ENCODE measurements at places on chromosomes 16 and 17.

DNA sequence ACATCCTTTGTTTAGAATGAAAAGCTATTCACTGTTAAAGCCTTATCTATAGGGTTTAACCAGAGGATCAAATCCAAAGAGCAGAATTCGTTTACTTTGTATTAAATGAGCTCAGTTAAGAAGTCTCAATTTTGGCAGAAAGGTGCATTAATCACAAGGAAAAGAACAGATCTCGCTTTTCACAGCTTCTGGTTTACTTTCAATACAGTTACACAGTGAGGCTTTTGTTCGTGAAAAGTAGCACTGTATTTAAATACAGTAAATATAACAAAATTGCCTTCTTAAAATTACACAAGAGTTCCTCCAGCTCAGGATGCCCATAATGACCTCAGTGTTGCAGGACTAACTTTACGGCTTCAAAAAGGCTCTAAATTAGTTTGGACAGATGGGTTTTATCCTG is 669.1 kb upstream of the SALL1 start:
- no peak for DNase-seq

- no peak for DNase-seq
Measured at GRCh38 chr17:30519707-30520106, 42.5 kb downstream of the GOSR1 start.

DNA sequence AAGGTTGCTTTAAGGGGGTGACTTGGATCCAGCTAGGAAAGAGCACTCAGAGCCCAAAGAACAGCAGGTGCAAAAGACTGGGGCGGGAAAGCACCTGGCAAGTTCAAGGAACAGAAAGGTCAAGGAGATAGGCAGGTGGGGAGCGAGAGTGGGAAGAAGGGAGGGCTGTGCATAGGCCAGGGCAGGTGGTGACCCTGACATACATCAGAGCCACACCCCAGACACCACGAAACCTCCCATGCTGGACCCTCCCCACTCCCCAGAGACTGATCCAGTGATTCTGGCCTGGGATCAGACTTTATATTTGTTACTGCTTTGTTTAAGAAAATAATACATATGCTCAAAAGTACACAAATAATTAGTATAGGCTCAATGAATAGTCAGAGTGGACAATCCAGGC is 48.5 kb upstream of the RBFOX3 start:
- peak; percentile 21 for DNase-seq

- DNase-seq, result no peak
Measured at GRCh38 chr16:85695196-85696128, 6.7 kb upstream of the GINS2 start.

DNA sequence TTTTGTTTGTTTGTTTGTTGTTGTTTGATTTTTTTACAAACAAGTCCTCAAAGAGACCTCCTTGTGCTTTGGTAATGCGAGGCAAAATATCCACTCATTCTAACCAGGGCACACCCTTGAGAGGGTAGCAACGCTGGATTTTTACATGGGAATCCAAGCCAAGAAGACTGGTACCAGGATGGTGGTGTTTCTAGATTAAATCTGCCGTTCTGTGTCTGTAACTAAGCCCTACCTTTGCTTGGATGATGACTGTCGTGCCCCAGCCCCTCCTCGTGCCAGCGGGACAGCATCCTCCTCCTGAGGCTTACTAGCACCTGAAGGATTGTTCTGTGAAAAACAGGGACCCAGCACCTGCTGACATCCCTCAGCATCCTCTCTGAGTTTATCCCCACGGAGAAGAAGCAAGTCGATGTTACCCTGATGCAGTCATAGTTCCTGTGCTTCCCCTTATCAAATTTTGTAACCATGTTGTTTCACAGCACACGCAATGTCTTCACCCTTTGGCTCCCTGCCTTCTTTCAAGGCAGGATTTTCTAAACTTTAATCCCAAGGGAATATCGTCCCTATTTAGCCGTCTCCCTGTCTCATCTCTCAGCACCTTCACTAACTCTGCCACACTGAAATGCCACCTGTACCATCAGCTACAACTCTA is 5.1 kb upstream of the HSBP1 start:
- no peak for DNase-seq

- no peak for DNase-seq
Measured at GRCh38 chr17:63262751-63263476, 183.2 kb downstream of the CYB561 start.

- DNase-seq, result peak; percentile 46
Measured at GRCh38 chr17:16027708-16028584, 28.3 kb downstream of the TTC19 start.

DNA sequence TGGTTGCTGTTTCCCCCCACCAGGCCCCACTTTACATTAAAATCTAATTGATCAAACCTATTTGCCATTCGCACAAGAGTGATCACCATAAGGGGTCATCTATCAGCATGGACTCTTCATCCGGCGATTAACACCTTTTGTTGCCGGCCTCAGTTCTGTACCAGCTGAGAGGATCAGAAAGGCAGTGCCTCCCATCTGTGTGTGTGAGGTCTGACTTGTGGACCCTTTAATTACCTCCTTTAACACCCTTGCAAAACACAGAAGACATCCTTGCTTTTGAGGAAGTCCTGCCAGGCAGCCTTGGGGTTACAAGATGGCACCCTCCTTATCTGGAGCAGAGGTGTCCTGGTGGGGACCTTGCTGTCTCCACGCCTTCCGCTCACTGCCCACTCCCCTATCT is 77.2 kb upstream of the IRX3 start:
- DNase-seq, result no peak

DNA sequence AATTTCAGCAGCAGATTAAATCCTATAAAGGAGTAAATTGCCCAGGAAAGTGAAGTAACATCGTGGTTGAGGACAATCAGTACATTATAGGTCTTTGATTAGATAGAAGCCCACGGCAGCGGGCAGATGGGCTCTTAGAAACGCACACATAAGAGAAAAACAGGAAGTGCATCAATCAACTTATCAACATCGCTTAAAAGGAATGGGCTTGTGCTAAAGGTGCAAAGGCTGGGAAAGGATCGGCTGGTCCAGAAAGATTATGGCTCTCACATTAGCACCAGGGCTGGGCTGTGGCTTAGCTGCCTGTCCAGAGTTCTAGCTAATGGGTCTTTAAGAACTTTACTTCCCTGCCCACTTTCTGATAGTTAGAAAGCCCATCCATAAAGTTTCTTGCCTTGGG is 292.0 kb upstream of the TNRC6C start:
- DNase-seq, result no peak

- no peak for DNase-seq
Measured at GRCh38 chr16:49929626-49930025, 73.7 kb upstream of the ZNF423 start.

DNA sequence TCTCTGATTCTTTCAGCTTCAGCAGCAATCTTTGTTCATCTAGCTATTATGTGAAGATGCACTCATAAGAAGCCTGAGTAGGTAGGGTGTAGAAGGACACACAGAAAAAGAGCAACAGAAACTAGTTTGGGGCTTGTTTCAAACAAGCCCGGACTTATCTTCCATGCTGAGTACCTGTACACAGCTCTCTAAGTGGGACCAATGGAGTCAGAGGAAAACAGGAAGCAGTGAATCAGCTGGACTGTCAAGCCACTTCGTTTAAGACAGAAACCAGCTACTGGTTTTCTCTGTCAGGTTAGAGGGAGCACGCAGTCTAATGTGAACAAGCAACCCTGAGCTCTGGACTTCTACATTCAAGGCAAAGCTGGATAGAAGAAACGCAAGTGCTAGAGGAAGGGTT is 16.0 kb downstream of the MAP2K6 start:
- DNase-seq, result no peak

GRCh38 chr16:2717383-2718263 is 2.4 kb downstream of the PRSS27 start:
- DNase-seq, result no peak

DNA sequence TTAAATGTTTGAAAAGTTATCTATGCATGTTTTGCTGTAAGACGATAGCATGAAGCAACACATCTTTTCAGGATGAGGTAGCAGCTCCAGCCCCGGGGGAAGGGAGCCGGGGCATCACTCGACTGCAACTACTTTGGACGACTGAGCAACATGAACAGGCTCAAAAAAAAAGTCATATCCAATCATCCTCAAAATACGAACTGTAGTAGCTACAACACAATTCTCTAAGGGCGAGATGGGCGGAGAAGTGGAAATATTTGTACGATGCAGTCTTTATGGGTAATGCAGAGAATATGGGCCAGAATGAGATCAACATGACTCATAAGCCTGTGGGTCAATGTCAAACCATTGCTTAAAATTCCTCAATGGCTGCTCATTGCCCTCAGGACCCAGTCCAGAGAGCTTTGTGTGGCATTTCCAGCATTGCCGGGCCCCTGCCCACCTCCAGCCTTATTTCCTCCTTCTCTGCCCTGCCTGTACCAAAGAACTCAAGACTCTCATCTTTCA is 17.7 kb upstream of the SMURF2 start:
- DNase-seq, result no peak

DNA sequence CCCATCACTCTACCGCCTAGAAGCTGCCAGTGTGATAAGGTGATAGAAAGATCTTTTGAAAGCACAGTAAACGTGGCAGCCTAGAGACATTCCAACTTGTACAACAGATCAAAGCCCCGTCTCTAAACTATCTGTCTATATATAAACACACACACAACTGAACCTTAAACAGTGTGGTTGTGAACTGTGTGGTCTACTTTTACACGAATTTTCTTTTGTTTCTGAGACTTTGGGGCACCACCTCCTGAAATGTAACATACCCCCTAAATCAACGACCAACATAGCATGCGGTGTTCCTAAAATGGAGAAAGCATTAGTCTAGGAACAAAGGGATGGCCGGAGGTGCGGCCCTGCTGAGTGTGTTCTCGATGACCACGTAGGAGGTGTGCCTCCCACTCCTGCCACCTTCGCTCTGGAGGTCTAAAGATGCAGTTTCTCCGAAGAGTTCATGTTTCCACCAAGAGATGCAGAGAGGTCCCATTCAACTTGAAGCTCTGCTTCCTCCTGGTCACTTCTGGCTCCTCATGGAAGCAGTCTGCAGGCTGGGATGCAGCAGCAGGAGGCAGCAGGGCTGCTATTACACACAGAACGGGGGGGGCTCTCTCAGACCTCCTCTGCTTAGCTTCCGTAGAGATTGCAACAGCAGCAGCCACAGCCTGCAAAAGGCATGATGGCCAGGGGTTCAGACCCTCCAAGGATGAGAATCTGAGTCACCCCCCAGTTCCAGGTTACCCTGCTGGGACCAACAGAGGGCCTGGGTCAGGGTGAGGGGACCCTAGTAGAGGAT is 22.6 kb upstream of the USP10 start:
- no peak for DNase-seq

GRCh38 chr16:29146266-29146665 is 161.4 kb downstream of the LAT start:
- DNase-seq, result no peak

- DNase-seq, result no peak
Measured at GRCh38 chr16:88570691-88571092, 489 bp downstream of the ZC3H18 start.

DNA sequence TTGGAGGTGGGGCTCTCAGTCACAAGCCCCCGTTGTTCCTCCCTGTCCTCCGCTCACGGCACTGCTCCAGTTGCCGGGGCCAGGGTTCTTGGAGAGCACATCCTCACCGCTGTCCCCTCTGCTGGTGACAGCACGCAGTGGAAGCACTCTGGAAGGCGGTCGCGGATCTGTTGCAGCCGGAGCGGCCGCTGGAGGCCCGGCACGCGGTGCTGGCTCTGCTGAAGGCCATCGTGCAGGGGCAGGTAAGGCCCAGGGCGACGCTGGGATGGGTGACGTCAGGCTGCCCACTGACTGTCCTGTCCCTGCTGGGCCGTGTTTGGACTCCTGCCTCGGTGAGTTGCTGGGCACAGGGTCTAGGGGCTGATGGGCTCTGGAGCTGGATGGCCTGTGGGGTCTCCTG is 5.4 kb downstream of the TSC2 start:
- no peak for DNase-seq

DNA sequence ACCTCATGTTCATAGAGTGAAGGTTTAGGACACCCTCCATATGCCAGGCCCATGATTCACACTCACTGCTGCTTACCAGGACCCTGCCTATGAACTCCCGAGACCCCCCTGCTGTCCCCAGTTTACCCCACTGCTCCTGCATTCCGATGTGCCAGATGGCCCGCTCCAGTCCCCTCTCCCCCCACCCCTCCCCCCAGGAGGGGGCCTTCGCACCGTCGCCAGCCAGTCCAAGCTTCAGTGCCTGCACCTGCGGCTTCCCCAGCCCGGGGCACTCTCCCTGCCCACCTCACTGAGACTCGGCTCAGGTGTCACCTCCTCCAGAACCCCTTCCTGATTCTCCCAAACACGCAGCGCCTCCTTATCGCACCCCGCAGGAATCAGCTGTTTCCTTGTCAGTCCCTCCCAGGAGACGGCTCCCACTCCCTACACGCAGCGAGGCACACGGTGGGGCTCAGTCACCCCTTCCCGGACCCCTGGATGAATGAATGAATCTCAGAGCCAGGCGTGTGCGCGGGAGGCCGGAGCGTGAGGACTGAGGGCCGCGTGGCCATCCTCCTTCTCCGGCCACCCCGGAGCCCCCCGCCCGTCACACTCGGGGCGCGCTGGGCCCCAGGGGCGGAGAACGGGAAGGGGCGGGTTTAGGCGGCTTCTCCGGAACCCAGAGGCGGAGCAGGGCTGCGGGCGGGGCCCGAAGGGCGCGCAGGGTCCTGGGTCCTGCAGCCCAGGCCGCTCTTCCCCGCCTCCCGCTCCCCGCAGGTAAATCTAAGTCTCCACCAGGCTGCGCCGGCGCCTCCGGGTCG is 1.6 kb downstream of the MYO1C start:
- peak; percentile 87 for DNase-seq

DNA sequence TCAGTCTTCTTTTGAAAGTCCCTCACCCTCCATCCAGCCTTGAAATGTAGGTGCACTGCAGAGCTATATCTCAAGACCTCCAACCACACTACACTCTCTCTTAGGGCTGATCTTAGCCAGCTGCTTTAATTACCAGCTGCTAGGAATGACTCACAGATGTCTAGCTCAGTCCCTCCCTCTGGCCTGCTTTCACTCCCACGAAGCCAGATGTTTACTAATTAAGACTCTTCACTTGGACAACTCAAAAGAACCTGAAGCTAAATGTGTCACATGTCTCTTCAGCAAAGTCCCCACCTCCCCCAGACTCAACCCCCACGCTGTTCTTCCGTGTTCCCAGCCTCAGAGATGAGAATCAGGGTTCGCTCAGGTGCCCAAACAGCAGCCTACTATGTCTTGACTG is 2.6 kb downstream of the GTF3C1 start:
- peak; percentile 41 for DNase-seq

GRCh38 chr17:48522031-48522653 is 8.7 kb downstream of the HOXB1 start:
- no peak for DNase-seq

DNA sequence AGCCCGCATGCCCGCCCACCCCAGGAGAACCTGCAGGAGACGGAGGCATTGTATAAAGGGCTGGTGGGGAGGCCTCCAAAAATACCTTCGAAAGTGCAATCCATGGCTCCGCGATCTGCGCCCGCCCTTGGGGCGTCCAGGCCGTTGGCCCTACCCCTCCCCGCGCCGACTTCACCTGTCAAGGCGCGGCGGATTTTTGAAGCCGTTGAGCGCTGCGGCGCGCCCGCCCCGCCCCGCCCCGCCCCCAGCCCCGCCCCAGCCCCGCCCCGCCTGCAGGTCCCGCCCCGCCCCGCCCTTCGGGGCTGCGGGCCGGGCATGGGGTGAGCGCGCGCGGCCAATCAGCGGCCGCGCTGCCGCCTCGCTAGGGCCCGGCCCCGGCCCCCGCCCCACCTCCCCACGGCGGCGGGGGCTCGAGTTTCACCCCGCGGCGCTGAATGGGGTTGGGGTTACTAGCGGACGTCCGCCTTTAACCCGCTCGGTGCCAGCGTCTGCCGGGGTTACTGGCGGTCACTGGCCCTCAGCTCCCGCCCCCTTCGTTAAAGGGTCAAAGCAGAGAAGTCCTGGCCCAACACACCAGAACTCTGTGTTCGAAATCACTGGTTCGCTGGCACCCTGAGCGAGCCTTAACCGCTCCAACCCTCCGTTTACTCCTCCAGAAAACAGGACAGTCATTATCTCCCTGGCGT is 13.2 kb downstream of the SREBF1 start:
- peak; percentile 99 for DNase-seq
